Fibroblast of skin of right biceps (primary cell): ENCODE measurements at places on chromosomes 16 and 17.

DNA sequence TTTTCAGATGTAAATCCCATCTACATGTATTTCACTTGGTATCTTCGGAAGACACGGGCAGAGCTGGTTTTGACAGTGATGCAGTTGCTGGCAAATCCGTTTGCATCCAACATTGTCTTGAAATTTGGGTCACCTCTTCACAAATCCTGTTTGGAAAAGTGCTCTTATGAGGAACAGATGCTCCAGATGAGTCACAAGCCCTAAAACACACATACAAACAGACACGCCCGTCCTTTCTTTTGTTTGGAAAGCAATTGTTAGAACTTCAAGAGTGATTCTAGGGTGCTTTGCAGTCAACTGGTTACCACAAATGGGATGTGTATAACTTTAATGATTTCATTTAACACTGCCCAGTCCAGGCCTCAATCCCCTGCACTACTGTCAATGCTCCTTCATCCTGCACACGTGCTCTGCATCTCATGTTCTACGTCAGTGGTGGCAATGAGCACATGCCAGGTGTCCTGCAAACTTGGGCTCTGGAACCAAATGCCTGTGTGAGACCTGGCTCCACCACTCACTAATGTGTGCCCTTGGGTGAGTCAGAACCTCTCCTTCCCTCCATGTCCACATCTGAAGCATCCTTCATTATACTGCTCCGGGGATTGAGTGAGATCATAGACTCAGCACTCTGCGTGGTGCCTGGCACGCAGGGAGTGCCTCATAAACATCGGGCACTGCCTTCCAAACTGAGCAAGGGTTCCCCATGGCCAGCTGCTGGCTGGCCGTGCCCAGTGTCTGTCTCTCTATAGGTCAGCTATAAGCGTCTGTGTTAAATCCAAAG is 19.3 kb upstream of the FOXF1 start:
- DNase-seq = no peak

DNA sequence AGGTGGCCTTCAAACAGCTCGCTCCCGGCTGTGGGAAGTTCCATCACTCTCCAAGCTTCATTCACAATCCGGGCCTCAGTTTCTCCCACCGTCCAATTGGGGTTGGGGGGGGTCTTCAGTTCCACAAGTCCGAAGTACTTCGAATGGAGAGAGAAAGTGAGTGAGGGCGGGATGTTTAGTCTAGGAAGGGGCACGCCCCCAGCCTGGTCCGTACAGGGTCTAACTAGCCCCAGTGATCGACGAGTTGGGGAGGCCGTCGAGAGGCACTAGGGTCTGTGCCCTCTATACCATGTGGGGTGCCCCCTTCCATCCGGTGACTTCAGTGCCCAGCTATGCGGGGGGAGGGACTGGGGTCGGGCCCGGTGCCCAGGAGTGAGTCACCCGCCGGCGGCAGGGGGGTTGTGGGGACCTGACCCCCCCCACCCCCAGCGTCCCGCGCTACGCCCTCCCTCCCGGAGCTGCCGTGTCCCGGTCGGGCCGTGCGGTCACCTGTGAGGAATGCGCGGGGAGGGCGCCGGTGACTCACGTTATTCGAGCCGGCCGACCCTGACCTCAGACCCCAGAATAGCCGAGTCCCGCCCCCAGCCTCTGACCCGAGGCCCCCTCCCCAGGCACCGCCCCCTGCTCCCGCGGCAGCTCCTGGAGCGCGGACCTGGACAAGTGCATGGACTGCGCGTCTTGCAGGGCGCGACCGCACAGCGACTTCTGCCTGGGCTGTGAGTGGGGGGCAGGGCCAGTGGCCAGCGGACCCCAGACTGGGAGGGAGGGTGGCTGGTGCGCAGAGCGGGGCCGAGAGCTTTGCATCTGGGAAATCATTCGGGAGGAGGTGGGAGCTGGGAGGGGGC is 658 bp downstream of the TNFRSF12A start:
- peak; percentile 95 for DNase-seq

- no peak for DNase-seq
Observed at GRCh38 chr16:58464916-58465731, 34.8 kb upstream of the NDRG4 start.

- no peak for DNase-seq
Observed at GRCh38 chr16:4325253-4325758, 9.4 kb downstream of the GLIS2 start.

GRCh38 chr17:81140018-81140417 is 25.3 kb upstream of the PVALEF start:
- DNase-seq = no peak

DNA sequence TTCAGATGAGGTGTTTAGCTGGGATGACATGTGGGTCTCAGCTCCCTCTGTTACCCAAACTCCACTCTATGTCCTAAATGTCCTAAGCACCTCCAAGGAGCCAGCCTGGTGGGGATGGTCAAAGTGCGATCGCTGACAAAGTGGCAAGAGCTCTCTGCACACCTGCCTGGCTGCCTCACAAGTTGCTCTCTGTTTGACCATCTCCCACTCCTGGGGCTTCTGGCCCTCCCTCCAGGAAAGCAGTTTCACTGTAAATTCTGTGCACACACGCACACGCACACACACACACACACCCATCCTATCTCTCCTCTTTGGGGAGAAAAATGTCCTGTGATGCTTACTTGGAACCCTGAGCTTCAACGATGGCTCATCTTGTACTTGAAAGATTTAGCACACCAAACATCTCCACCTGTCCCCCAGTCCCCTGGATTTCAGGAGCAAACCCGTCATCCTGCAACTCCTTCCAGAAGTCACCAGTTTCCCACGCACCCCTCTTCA is 1.7 kb downstream of the PITPNA start:
- DNase-seq = no peak

- DNase-seq = no peak
Observed at GRCh38 chr16:68479271-68479670, 31.0 kb upstream of the SMPD3 start.

DNA sequence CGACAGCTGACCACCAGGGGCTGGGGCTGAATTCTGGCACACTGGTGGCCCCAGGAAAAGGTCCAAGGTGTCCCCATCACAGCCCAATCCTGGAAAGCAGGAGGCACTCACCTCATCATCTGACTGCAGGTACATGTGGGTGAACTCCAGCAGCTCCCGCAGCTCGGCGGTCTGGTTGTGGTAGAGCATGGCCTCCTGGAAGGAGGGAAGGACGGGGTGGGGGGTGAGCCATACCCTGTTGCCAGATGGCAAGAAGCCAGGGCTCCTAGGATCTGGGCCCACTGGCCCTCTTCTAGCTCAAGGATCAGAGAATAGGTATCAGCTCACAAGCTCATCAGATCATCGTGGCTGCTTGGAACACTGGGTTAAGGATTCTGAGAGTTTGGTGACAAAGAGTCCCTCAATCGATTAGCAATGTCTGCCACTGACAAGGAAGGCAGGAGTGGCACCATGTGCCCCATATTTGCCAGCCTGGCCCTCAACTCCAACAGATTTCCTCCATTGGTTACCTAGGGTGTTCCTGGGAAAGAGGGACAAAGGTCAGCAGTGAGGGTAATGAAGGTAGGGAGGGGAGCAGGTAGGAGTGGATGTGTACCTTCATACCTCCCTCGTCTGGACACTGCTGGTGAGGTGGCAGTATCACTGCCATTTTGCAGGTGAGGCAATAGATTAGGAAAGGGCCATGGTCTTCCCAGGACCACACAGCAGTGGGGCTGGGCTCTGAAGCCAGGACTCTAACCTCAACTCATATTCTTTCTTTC is 4.9 kb downstream of the P3H4 start:
- no peak for DNase-seq

- DNase-seq = peak; percentile 18
Observed at GRCh38 chr16:79648826-79649225, 48.3 kb upstream of the MAF start.

- no peak for DNase-seq
Observed at GRCh38 chr16:9965079-9965478, 217.1 kb downstream of the GRIN2A start.

GRCh38 chr16:21228361-21228872 is 5.1 kb upstream of the ANKS4B start:
- DNase-seq = no peak

DNA sequence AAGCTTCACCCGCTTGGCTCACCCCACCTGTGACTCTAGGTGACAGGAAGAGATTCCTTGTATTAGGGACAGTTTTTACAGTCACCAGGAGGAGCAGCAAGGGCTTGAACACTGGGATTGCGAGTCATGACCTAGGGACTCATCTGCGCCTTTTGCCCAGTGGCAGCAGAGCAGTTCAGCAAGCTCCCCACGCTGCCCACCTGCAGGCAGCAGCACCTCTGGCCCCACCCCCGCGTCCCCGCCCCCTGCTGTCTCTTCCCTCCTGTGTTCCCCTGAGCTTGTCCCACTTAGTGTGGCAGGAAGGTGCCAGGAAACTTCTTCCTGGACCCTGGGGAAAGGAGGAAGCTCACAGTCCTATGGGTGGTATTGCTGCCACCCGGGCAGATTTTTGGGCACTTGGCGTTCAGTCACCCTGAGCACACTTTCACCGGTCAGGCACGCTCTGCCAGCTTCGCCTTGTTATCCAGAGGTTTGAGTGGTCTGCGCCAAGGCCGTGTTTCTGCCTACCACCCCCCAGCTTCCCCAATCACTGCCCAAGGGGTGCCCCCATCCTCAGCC is 8.7 kb downstream of the MMP15 start:
- DNase-seq = no peak
